Hematopoietic multipotent progenitor cell treated with erythropoietin and hydrocortisone succinate and interleukin-3 and kit ligand, for 17 days (in vitro differentiated cells): ENCODE measurements at places on chromosomes 4 and X.
A peak's percentile ranks its signal among the peaks of the same experiment; 100 is the strongest.

DNA sequence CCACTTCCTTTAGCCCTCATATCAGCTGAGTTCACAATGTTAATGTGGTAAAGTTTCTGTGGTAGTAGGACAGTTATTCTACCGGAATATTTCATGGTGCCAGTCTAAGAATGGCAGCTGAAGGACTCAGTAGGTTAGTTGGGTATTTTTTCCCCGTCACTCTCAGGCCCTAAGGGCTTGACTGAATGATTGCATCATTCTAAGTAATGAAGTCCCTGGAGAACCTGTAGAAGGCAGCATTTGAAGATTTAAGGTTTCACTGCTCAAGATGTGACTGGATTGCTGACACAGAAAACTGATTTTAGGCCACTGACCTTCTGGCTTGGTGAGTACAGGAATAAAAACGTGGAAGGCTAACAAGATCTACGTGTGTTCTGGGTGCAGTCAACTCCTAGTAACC, 657.3 kb downstream of the PCDH19 start:
- no peak for DNase-seq

GRCh38 chr4:7843831-7844593, 95.6 kb downstream of the AFAP1 start:
- DNase-seq: peak; percentile 71

GRCh38 chr4:97587912-97588311, 555.4 kb downstream of the STPG2 start:
- no peak for DNase-seq

GRCh38 chr4:84778041-84778440, 188.4 kb downstream of the WDFY3 start:
- DNase-seq: no peak

DNA sequence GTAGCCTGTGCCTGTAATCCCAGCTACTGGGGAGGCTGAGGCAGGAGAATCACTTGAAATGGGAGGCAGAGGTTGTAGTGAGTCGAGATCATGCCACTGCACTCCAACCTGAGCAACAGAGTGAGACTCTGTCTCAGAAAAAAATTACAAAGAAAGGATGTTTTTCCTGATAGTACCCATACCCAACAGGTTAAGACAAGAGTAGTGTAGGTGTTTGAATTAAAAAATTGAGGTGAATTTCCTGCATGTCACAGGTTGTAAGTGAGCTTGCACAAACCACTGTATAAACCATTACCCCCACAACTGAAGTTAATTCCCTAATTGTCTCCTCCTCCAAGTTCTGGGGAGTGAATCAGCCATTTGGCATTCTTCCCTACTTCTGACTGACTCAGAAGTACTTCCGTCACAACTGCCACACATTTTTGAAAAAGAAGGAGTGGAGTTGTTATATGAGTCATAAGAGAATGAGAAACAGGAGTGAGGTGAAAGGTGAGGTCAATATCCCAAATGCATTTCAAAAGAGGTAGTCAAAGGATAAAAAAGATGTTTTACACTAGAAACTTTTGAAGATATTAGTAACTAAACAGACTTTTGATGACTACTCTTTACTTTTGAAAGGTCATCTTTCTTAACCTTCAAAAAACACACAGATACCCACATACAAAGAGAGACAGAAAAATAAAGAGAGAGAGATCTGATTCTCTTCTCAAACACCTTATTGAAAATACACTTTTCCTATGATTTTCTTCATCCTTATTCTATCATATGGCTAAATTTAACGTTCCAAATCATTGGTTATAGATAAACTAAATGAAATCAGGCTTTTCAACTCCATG, 134.5 kb downstream of the BTC start:
- no peak for DNase-seq

DNA sequence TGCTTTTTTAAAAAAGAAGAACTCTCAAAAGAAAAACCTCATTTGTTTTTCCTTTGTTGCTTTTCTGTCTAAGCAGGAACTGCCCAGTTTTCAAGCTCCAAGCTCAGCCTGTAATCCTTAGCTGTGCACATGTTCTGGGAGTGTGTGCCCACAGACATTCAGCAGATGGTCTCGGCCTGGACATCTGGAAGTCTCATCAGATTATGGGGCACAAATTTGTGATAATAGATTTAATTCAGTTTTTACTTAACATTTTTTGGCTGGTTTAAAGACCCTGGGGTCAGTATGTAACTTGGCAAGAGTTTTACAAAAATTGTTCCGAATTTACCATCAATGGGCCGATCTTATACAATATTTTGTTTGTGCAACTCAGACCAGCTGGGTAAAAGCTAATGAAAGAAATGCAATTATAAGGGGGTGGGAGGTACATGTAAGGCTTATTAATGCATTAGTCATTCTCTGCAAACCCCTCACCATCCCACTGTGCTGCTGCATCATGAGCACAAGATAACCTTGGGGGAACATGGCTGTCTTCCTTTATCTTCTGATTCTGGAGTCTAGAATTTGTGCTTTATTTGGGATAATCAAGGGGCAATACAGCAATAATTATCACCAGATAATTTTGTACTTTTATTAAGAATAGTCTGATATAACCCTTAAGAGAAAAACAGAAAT, 86.9 kb upstream of the PHOX2B start:
- no peak for DNase-seq

GRCh38 chr4:186724058-186724863, 605 bp upstream of the FAT1 start:
- no peak for DNase-seq

- no peak for DNase-seq
Measured at GRCh38 chr4:187685247-187685646, 310.3 kb upstream of the ZFP42 start.

GRCh38 chr4:186472948-186473347, 82.4 kb downstream of the MTNR1A start:
- DNase-seq: no peak

DNA sequence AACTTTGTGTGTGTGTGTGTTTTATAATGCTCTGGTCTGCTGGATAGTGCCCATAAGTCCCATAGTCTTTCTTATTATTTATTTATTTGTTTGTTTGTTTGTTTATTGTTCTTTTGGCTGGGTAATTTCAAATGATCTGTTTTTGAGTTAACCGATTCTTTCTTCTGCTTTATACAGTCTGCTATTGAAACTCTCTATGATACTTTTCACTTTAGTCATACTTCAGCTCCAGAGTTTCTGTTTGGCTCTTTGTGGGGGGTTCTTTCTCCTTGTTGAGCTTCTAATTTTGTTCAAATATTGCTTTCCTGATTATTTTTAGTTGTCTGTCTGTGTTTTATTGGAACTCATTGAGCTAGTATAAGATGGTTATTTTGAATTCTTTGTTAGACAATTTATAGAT, 10.0 kb downstream of the CXCL3 start:
- no peak for DNase-seq

- DNase-seq: no peak
Measured at GRCh38 chr4:23921447-23921845, 31.6 kb upstream of the PPARGC1A start.

GRCh38 chr4:138182838-138183426, 59.2 kb downstream of the SLC7A11 start:
- peak; percentile 56 for DNase-seq

DNA sequence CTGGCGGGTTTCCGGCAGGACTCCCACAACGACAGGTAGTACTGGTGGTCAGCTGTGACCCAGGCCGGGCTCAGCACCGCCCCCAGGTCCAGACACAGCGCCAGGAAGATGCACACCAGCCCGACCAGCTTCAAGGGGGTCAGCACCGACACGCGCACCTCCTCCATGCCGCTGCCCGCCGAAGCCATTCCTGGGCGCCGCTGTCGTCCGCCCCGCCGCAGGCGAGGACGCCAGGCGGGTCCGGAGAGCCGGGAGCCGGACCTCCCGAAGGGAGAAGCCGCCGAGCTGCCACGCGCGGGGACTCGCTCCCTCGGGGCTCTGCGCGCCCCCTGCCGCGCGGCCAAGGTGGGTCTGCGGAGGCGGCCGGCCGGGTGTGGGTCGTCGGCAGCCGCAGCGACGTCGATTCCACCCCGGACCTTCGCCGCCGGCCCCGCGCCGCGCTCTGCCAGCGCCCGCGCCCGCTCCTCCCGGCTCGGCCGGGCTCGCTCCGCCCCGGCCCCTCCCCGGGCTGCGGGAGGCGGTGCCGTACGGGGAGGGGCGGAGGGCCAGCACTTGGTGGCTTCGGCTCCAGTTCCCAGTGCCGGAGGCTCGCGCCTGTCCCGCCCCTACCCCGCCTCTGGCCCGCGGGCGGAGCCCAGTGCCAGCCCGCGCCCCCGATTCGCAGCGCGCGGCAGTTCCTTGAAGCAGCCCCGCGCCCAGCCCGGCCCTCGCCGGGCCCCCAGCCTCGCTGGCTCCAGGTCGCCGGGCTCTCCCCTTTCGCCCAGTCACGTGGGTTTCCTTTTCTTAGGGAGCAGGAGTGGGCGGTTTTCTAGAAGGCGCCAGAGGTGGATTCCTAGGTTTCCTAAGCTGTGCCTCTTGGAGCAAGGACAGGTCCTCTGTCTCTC, at the start of gene TMEM47:
Gene TMEM47, minus strand, starts transcription at position 444 of the 884 bp plus-strand sequence. Its CDS starts 256 bp downstream, at position 188.
- DNase-seq: no peak

GRCh38 chrX:74324131-74324530, 20.2 kb downstream of the ZCCHC13 start:
- DNase-seq: no peak

DNA sequence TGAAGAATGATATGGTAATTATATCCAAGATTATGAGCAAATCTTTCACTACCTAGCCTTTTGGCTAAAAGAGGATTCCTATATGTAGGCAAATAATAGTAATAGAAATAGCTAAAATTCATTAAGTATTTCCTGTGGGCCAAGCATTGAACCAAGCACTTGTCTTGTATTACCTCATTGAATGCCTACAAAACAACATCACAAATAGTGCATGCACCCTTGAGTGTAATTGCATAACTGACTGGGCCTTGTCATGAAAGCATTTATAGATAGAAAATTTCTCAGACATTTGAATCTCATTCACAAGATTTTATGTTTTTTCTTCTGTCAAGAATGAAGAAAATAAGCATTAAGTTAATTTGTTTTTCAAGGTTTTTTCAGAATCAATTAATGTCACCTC, 3.9 kb upstream of the HPGDS start:
- DNase-seq: no peak

DNA sequence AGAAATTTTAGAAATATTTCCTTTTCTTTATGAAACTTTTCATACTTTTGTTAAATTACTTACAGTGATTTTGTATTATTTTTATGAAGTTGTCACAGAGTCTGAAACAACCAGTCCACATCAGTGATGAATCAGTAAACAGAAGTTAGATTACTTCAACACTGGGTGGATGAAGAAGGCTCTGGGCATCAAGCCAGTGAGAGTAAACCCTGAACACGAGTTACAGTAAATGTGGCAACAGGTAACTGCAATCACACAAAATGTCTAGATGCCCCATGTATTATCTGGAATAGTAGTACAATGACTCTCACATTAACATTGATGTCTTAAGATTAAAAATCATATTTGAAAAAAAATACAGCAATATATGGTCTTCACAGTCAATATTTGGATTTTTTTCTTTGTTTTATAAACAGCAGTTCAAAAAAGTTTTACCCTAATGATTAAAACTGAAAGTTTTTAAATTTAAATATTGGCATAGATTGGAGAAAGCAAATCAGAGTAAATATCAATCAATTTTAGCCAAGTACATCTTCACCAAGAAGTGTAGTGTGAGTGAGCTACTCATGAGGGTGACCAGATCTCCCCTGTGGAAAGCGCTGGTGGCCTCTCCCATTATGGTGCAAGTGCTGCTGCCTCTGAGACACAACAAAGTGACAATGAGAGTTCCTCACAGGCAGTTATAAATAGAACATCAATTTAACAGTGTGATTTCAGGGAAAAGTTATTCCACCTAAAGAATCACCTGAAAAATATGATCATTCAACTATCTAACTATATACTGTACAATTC, 63.2 kb upstream of the UGT2B7 start:
- DNase-seq: no peak

DNA sequence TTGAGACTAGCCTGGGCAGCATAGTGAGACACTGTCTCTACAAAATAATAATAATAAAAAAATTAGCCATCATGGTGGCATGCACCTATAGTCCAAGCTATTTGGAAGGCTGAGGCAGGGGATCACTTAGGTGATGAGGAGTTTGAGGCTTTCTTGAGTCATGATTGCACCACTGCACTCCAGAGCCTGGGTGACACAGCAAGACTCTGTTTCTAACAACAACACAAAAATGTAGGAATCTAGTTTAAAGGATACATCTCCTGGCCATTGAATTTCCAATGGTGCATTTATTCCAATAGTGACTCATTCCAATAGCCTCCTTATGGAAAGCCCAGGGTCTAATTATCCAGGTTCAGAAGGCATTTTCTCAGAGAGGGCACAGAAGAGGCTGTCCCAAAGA, 21.9 kb upstream of the HERC6 start:
- no peak for DNase-seq

DNA sequence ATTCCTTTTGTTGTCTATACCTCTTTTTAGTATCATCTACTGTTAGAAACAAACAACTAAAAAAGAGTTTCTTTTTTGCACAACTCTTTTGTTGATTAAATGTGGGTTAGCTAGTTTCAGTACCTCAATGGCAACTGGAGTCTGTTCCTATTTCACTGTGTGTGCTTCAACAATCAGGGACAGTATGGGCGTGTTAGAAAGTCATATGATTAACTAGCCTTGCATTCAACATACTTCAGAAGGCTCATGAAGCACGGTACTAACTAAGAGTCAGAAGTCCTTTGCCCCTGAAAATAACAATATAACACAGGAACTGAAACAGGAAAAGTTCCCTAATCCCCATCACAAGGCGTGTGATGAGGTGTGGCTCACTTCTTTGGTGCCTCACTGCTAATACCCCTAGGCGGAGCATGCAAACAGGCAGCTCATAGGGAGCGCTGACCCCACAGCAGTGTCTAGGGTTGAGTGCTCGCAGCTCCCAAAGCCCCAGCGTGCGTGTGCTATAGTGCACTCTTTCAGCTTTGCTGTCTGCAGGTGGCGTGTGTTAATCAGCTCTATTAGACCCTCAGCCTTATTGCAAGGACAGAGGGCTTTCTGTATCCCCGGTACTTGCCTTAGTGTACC, 203.1 kb upstream of the NDST3 start:
- DNase-seq: no peak

GRCh38 chr4:157104541-157104940, 28.6 kb downstream of the GLRB start:
- DNase-seq: no peak

DNA sequence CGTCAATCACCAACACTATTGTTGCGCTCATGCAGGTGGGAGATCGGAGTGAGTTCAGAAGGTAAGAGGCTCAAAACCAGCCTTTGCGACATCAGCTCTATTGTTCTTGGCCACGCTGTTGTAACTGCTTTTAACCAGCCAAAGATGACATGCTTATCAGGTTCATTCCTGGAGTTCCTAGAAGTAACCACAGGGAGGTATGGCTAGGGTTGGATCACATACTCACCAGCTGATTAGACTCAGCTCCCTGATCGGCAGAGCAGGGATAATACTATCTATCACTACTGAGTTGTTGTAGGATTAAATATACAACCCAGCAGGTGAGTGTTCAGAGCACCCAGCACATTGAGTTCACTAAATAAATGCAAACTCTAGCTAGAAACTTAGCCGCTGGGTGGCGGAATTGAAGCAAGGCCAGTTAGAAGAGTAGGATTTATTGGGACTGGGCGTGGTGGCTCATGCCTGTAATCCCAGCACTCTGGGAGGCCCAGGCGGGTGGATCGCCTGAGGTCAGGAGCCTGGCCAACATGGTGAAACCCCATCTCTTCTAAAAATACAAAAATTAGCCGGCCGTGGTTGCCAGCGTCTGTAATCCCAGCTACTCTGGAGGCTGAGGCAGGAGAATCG, 12.4 kb downstream of the SLC34A2 start:
- DNase-seq: no peak
